A549 treated with ZK216348 at 1 μM for 4 hours (cell line): ENCODE measurements at places on chromosomes 4 and X. TPM values are rescaled to one million over a fixed set of nuclear protein-coding genes. Genes with fewer than 3 reads are reported as not detected.

Gene DCX
- total RNA-seq, result not detected in 5 replicates

Gene PABPC1L2A
- not detected in 5 replicates for total RNA-seq

Gene GIMD1
- total RNA-seq, result not detected in 5 replicates

Gene ABLIM2
- total RNA-seq, result 2.7 to 4.6 TPM (median 3.7 TPM) in 5 replicates

Gene BMP3
- not detected in 5 replicates for total RNA-seq

Gene TLR3
- 0.15 to 0.72 TPM (median 0.39 TPM) in 5 replicates for total RNA-seq

Gene CT83
- not detected in 5 replicates for total RNA-seq

Gene RWDD4
- total RNA-seq, result 17.9 to 23.0 TPM (median 19.8 TPM) in 5 replicates

Gene MAGEA11
- not detected in 5 replicates for total RNA-seq

Gene GAGE12H
- not detected in 5 replicates for total RNA-seq

Gene PPP2R2C
- 26.6 to 40.8 TPM (median 36.9 TPM) in 5 replicates for total RNA-seq

Gene ARMCX1
- 0.22 to 0.51 TPM (median 0.41 TPM) in 5 replicates for total RNA-seq

Gene SHISA3
- total RNA-seq, result 0.07 TPM in 1 of 5 replicates, not detected in the others

Gene PJA1
- total RNA-seq, result 11.4 to 16.3 TPM (median 15.2 TPM) in 5 replicates

Gene NAT8L
- 6.2 to 15.6 TPM (median 15.4 TPM) in 5 replicates for total RNA-seq

Gene CXCL1
- 8.3 to 14.5 TPM (median 12.0 TPM) in 5 replicates for total RNA-seq

Gene OTUD6A
- not detected in 5 replicates for total RNA-seq

Gene POLA1
- 10.9 to 13.9 TPM (median 11.9 TPM) in 5 replicates for total RNA-seq

Gene DRD5
- total RNA-seq, result not detected in 5 replicates

Gene DCAF12L2
- 0.05 to 0.09 TPM (median 0.07 TPM) in 3 of 5 replicates, not detected in the others for total RNA-seq

Gene HPGDS
- total RNA-seq, result not detected in 5 replicates

Gene DCAF12L1
- total RNA-seq, result not detected in 5 replicates

Gene MAGEB1
- not detected in 5 replicates for total RNA-seq

Gene UGT2A1
- not detected in 5 replicates for total RNA-seq

Gene DOK7
- 0.12 to 0.85 TPM (median 0.41 TPM) in 5 replicates for total RNA-seq

Gene MSN
- total RNA-seq, result 244 to 312 TPM (median 291 TPM) in 5 replicates

Gene SYTL5
- total RNA-seq, result 0.16 to 0.40 TPM (median 0.31 TPM) in 5 replicates

Gene TNIP3
- 0.27 to 0.99 TPM (median 0.44 TPM) in 5 replicates for total RNA-seq

Gene CHRDL1
- total RNA-seq, result not detected in 5 replicates

Gene IGSF1
- total RNA-seq, result 0.23 to 0.47 TPM (median 0.31 TPM) in 5 replicates

Gene PDGFRA
- 0.34 to 1.1 TPM (median 0.54 TPM) in 5 replicates for total RNA-seq

Gene MAP7D2
- 5.2 to 6.3 TPM (median 5.7 TPM) in 5 replicates for total RNA-seq
